Stimulated activated CD4-positive, alpha-beta T cell treated with anti-CD3 and anti-CD28 coated beads, Interleukin-1b, Interleukin-23, amount 100 ng/mL, for 24 hours (primary cell): ENCODE measurements at places on chromosomes 16 and 17.

GRCh38 chr16:69930117-69930776, 20.9 kb upstream of the CLEC18A start:
- DNase-seq = peak; percentile 7

DNA sequence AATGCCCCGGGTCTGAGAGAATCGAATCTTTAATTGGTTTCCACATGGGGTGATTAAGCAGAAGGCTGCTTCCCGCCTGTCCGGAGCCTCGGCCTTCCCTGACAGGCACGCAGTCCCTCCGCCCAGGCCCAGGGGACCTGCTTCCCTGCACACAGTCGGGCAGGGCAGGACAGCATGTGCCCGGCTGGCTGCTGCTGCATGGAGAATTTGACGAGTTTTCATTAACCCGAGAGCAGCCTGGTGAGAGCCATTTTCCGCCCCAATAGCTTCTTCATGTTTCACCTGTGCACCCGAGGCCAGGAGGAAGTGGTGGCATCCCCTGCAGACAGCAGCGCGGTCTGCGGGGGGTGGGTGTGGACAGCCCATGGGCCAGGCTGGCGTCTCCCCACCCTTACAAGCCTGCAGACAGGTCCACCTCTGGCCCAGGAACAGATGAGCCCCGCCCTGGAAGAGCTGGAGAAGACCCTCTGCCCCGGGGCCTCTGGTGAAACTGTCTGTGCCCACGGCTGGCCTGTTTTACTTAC, 67.0 kb downstream of the KLHDC4 start:
- DNase-seq = no peak

DNA sequence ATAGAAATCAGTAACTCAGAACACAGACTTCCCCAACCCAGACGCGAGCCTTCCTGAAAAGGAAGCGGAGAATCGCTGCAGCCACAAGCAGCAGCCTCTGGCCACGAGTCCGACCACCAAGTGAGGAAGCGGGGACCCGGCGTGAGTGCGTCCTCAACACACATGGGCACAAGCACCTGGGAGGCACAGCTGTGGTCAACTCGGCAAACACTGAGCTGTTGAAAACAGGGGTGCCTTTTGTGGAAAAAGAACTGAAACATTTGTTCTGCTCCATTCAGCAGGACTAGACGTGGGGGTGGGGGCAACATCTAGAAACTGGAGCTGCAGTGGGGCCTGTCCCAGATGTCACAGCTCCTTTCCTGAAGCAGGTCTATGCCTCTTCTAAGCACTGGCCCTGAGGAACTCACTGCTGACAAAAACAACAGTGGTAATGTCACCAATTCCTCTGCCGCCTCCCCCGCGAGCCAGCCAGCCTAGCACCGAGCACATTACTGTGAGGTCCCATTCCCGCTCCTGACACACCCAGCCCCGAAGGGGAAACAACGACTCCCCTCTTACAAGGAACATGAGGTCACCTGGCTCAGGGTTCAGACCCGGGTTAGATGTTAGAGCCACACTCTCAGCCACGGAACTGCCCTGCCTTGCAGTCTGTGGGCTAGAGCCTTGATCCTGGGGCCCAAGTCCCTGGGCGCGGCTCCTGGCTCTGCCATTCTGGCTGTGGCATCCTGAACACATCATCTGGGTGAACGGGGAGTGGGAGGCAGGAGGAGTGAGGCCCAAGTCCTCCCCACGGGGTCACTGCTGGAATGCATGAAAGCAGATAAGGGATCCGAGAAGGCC, 29.0 kb downstream of the KDM8 start:
- peak; percentile 46 for DNase-seq

- DNase-seq = no peak
These were observed 3.1 kb downstream of the SEPTIN1 start for GRCh38 chr16:30379158-30379783.

DNA sequence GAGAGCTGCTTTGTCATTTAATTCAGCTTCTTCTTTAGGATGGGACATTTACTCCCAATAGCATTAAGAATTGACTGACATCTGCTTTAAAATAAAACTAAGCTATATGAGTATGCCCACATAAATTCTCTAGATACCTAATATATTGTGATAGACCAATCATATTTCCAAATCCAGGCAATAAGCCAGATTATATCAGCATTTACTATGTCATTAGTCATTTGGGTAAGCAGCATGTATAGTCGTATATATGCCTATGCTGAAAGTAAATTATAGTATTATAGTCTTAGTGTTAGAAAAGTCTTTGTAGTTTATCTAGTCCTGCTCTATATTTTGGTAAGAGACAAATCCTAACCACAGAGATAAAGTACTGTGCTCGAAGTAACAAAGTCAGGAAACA, 958.1 kb downstream of the KCNJ2 start:
- no peak for DNase-seq

DNA sequence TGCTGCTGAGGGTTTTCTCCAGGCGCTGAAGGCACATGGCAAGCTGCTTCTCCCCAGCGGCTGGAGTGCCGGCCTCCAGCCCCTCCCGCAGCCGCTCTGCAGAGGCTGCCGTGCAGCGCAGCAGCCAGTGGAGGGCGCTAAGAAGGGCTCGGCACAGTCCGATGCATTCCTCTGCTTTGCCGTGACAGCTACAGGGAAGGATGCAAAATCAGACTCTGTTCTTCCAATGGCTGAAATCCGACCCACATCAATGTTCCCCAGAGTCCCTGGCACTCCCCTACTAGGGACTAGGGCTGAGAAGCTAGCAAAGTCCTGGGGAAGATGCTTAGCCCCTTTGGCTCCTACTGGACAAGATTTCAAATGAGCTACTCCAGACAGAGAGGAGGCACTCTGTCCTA, 19.0 kb downstream of the MED24 start:
- DNase-seq = no peak

DNA sequence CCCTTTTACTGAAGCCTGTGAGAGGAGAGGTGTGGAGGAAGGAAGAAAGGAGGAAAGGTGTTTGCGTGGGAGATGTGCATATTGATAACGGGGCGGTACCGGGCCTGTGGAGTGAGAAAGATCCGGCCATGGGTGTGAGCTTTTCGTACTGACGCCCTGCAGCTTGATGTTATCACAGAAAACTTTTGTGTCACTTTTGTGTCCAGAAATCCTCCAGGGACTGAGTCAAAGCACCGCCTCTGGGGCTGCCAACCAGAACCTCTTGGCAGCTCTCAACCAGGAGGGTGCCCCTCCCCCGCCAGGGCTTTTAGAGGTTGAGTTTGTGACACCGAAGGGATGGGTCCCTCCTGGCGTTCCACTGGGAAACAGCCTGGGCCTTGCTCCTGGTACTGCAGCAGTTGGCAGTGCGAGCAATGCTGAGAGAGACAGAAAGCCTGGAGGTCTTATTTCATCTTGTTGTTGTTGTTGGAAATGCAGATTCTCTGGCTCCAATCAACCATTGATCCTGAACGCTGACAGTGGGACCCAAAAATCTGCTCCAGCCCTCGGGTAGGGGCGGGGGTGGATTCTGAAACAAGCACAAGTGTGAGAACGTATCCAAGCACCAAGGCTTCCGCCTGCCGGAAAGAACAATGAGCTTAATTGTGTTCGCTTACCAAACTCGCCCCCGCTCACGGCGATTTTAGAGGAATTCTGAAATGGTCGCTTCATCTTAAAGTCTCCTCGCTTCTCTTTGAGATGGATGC, 65.0 kb downstream of the CRISPLD2 start:
- no peak for DNase-seq

DNA sequence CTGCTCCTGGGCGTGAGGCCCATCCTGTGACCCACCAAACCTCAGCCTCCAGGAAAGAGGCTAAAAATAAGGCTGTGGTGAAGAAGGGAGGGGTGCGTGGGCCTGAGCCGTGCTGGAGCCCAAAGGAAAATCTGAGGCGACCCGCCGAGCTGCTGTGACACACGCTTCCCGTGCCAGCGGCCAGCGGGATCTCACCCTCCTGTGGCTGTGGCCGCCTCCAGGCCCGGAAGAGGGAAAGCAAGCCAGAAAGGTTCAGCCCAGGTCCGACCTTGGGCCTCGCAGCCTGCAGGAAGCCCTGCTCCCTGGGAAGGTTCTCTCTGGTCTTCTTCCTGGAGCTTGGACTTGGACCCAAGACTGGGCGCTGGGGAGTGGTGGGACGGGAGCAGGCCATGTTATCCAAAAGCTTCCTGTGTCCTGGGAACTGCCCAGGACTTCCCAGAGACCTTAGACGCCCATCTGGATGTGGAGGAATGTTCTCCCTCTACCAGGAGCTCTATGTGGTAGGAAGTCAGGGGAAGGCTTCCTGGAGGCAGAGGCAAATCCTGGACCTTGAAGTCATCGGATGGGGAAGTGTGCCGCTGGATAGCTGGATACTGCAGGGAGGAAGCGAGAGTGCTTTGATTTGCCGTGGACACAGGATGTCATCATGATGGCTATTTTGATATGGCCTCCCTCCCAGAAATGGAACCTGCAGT, 11.4 kb downstream of the SPNS2 start:
- no peak for DNase-seq

DNA sequence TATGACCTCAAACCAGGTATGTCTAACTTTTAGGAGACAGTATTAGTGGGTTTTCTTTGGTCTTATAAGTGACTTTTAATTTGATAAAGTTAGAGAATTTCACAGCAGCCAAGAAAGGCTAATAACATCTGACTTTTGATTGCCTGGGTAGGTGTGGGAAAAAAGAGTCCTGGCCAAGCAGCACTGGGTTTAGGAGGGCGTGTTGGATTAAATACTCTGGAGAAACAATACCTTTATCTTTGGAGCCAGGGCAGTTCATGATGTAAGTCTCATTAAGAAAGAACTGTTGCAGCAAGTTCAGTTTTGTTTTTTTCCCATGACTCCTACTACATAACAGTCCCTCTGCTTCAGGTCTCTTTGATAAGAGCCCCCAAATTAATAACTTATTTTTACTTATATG, 26.7 kb upstream of the MRC2 start:
- no peak for DNase-seq
